ENCODE measurements at places on chromosomes 6 and 20.

GRCh38 chr20:61295249-61295648 is 43.2 kb downstream of the CDH4 start:
- no peak for DNase-seq

DNA sequence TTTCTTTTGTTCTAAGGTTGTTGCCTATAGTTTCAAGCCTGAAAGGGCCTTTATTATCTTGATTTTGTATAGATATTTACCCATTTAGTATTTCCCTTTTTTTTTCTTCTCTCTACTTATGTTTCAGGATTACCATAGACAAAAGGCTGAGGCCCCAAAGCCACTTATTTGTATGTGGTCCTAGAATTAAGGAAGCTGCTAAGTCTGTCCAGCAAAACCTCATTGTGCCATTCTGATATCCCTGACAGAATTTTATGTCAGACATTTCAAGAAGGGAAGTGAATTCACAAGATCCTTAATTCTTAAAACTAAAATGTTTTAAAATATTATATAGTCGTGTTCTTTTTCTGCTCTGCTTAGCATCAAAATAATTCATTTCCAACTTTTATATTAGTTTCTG is 6.9 kb downstream of the HAO1 start:
- DNase-seq = no peak

DNA sequence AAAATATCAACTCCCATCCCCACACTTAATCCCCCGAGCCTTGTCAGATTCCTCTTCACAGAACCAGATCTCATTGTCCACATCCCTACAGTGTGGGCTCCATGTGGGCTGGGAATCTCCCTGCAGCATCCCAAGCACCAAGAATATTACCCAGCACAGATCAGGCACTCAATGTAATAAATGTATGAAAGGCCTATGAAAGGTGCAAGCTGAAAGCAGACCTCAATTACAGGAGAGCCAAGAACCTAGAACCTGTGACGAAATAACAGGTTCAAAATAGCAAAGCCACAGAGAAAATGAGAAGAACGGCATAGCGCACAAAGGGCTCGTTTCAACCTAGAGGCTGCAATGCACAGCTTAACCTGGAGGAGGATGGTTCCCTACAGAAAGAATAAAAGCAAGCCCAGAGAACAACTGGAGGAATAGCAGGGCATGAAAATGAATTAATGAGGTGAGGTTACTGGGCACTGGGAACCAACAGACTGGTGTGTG is 3.1 kb downstream of the SLC23A2 start:
- DNase-seq = peak; percentile 61

GRCh38 chr20:19515074-19515473 is 243.0 kb upstream of the RIN2 start:
- DNase-seq = no peak

- DNase-seq = no peak
Observed at GRCh38 chr20:33130568-33131061, 37.3 kb upstream of the BPIFA2 start.
